Effector memory CD4-positive, alpha-beta T cell (primary cell): ENCODE measurements at places on chromosomes 4 and X.

DNA sequence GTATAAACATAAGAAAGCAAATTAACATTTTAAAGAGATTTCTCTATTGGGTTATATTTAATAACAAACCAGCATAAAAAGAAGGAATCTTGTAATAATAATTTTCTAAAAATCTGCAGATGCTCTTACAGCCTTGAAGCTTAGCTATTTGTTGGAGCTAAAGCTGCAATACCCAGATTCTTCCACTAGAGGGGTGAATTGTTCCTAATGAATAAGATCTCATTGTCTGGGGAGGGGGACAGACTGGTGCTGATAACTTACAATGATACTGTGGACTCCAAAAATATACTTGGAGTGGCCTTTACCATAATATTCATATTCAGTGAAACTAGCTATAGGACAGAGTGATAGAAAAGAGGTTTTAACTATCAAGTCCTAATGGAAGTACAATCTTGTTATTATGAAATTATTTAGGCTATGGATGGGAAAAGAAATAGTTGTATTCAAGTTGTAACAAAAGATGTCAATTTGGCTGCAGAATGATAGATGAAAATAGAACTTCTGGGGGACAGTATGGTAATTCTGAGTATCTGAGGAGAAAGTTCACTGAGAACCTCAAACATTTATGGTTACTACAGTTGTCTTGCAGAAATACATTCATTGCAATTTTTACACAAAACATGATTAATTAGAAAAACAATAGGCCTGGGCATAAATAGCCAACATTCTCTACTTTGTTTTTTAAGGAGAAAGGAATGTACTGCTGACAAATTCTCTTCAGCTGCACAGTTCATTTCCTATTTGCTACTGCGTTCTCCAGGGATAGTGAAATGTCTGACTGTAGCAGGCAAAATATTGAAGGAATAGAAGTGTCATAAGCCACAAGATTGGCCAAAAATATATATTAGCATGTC, 443.3 kb downstream of the GBA3 start:
- H3K36me3 ChIP-seq = no peaks in the 10 kb centered on the region
- no peak overlapping the region for H3K27ac ChIP-seq
- no peak for DNase-seq
- H3K27me3 ChIP-seq = no peaks in the 10 kb centered on the region
- no peak overlapping the region for H3K4me3 ChIP-seq
- no peaks in the 10 kb centered on the region for H3K4me1 ChIP-seq

GRCh38 chr4:78155616-78156105, 98.5 kb downstream of the FRAS1 start:
- H3K36me3 ChIP-seq = no peaks in the 10 kb centered on the region
- no peaks in the 10 kb centered on the region for H3K27me3 ChIP-seq
- H3K4me1 ChIP-seq = no peaks in the 10 kb centered on the region
- H3K4me3 ChIP-seq = no peak overlapping the region
- no peak overlapping the region for H3K27ac ChIP-seq

GRCh38 chr4:6271701-6272465, 2.2 kb downstream of the WFS1 start:
- no peak overlapping the region for H3K4me3 ChIP-seq
- no peak for DNase-seq
- no peaks in the 10 kb centered on the region for H3K36me3 ChIP-seq
- peaks cover 4% of the 10 kb centered on the region for H3K4me1 ChIP-seq
- no peaks in the 10 kb centered on the region for H3K27me3 ChIP-seq
- H3K27ac ChIP-seq = no peak overlapping the region

DNA sequence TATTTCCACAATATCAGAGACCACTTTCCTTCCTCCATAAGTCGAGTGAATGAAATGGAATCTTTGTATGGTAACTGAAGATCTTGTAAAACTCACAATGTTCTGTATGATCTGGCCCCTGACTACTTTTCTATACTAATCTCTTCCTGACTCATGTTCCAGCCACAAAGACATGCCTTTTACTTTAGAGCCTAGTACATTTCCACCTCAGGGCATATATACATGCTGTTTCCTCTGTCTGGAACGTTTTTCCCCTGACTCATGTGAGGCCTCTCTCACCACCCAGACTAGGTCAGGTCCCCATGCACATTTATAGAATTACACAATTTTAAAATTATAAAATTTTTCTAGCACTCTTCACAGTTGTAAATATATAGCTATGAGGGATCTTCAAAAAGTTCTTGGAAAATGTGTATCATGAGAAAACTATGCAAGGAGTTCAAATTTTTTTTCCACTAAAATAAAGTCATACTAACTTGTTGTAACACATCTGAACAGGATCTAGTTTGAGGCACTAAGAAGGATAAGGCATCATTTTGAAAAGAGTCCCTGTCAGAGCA, 208.8 kb downstream of the SH2D1A start:
- no peaks in the 10 kb centered on the region for H3K4me1 ChIP-seq
- no peaks in the 10 kb centered on the region for H3K36me3 ChIP-seq
- no peak overlapping the region for H3K27ac ChIP-seq
- H3K4me3 ChIP-seq = no peak overlapping the region
- no peak for DNase-seq
- no peaks in the 10 kb centered on the region for H3K27me3 ChIP-seq

GRCh38 chr4:185119927-185120630, 23.0 kb upstream of the SLC25A4 start:
- no peak overlapping the region for H3K27ac ChIP-seq
- no peak overlapping the region for H3K4me3 ChIP-seq
- peaks cover 7% of the 10 kb centered on the region for H3K27me3 ChIP-seq
- no peaks in the 10 kb centered on the region for H3K4me1 ChIP-seq
- H3K36me3 ChIP-seq = no peaks in the 10 kb centered on the region

DNA sequence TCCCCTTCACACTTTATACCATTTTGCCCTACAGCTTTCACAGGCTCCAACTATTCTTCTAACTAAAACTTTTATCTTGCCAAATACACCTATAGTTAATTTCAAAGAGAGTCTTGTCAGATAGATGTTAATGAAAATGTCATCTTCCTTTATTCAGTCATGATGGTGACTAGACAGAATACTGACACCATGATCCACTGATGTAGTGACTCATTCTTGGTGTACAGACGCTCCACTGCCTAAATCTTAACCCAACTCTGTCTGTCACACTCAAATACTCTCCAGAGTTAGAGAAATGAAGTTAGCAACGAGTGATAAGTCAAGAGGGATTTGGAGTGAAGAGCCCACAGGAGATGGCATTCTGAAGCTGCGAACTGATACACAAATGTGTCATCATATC, 32.1 kb upstream of the HDAC8 start:
- no peaks in the 10 kb centered on the region for H3K4me1 ChIP-seq
- H3K4me3 ChIP-seq = no peak overlapping the region
- no peaks in the 10 kb centered on the region for H3K27me3 ChIP-seq
- no peak for DNase-seq
- no peak overlapping the region for H3K27ac ChIP-seq
- no peaks in the 10 kb centered on the region for H3K36me3 ChIP-seq

DNA sequence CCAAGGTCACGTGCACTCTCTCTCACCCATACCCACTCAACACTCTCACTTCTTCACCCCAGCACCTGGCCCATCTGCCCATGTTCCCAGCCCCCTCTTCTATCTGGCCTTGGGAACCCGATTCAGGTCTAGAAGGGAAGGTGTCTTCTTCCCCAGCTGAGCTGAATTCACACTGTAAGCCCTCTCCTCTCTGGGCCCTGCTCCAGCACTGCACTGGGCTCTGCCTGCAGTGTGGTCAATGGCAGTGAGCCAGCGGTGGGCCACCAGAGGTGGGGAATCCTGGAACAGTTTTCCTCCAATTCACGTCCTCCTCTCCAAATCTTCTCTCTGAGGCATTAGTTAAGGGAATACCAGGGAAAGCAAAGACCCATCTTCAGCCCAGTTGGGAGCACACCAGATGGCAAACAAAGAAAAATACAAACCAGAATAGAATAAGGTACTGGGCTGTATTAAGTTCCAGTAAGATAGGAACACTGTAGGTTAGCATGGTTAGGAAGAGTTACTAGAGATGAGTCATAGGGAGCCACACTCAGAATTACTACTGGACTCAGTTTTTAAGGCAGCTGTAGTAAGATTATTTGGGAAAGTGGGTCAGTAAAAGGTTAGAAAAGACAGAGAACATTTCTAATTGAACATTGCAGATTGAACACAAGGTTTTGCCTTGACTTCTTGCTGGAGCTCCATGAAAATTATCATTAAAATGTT, 5.0 kb downstream of the AWAT2 start:
- H3K4me1 ChIP-seq = no peaks in the 10 kb centered on the region
- H3K36me3 ChIP-seq = no peaks in the 10 kb centered on the region
- no peaks in the 10 kb centered on the region for H3K27me3 ChIP-seq

DNA sequence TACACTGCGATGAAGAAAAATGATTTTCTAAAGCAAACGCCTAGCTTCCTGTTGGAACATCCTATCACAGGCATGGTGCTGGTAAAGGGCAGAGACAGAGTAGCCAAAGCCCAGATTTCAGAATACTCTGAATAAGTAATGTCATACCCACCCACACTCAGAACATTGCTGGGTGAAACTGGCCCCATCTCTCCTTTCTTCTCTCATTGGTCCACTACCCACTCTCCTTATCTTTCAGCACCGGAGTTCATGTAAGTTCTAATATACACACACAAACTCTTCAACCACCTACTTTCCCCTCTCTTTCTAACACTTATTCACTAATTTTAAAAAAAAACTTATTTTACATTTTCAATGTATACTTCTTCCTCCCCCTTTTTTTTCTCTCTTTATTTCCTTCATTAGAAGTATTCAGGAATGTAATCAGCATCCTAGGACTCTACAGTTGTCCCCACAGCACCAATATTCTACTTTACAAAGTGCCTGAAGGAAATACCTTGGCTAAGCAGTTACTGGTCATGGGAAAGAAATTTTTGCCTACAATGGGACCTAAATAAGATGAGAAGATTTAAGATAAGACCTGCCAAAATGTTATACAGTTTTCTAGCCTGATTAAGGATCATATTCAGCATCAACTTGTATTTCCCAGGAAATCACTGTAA, 63.0 kb downstream of the SEC24D start:
- DNase-seq = no peak
- H3K4me3 ChIP-seq = no peak overlapping the region
- no peaks in the 10 kb centered on the region for H3K36me3 ChIP-seq
- no peak overlapping the region for H3K27ac ChIP-seq
- H3K27me3 ChIP-seq = no peaks in the 10 kb centered on the region

DNA sequence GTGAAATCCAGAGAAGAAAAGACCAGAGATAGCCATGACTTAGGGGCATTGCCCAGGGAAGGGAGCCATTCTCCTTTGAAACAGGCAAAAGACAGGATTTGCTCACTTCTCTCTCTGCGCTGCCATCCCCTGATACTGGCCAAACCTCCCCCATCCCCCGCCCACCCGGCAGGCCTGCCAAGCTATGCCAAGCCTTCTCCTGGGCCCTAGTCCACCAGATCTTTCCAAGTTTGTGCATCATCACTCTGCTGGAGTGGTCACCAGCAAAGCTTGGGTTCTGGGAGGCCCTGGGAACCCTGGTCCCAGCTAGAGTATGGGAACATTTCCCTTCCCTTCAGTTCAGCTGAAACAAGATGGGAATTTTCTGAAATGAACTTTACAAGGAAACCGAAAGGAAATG, 18.4 kb downstream of the EFNB1 start:
- no peak for DNase-seq
- H3K4me3 ChIP-seq = no peak overlapping the region

DNA sequence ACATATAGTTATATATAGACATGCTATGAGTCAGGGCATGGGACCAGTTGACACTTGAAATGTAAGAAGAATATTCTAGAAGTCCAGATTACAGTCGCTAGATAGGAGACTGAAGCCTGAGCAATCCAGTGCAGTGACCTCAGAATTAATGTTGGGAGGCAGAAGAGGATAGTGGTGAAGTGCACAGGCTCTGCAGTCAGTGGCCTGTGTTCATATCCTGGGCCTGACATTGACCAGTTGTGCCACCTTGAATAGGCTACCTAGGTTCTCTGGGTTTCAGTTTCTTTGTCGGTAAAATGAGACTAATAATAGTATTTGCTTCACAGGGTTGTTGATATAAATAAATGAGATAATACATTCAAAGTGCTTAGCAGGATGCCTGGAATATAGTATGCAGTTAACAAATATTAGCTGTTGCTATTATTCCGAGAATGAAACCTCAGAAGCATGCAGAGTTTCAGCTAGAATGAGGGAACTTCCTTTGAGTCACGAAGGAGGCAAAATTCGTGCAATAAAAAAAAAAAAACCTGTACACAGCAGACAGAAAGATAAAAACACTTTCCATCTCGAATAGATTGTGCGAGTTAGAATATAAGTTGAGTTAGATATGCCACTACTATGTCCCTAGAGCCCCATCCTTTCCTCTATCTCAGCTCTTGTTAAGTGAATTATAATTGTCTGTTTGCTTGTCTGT, 4.0 kb upstream of the SH2D1A start:
- no peak for DNase-seq
- H3K4me3 ChIP-seq = peak overlapping the region; percentile 32
- H3K27ac ChIP-seq = peak overlapping the region; percentile 57
- H3K4me1 ChIP-seq = peaks cover 6% of the 10 kb centered on the region
- no peaks in the 10 kb centered on the region for H3K36me3 ChIP-seq

DNA sequence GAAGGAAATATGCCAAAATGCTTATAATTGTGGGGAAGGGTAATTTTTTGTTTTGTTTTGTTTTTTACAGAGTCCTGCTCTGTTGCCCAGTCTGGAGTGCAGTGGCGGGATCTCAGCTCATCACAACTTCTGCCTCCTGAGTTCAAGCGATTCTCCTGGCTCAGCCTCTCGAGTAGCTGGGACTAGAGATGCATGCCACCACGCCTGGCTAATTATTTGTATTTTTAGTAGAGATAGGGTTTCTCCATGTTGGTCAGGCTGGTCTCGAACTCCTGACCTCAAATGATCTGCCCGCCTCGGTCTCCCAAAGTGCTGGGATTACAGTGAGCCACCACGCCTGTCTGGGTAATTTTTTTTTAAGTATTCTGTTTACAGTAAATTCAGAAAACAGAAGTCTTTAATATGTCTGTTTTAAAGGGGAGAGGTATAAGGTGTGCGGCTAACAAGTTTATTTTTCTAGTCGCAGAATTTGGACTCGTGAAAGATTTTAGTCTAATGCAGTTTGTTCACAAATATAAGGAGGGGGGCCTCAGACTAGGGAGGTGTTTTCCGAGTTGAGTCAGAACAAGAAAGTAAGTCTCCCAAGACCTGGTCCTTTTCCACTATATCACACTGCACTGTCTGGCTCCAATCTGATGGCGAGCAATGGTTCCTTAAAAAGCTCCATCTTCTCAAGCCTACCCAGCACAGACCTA, 1.5 kb downstream of the ACSL1 start:
- H3K4me1 ChIP-seq = peaks cover 14% of the 10 kb centered on the region
- no peaks in the 10 kb centered on the region for H3K27me3 ChIP-seq
- H3K36me3 ChIP-seq = no peaks in the 10 kb centered on the region
- H3K4me3 ChIP-seq = peak overlapping the region; percentile 56
- peak; percentile 16 for DNase-seq

DNA sequence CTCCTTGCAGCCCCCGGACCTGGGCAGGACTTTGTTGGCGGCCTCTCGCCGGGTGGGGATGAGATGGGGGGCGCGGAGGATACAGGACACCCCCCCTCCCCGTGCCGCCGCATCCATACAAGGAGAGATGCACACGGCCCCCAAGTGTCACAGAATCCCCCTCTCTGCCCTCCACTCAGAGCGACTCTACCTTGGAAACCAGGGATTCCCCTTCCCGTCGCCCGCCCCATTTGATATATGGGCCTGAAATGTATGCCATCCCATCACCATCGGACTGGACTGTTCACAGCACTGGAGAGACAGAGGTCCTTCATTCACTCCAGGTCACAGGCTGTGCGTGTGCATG, 426 bp downstream of the PORCN start:
- H3K4me1 ChIP-seq = peaks cover 4% of the 10 kb centered on the region
- DNase-seq = peak; percentile 5
- H3K36me3 ChIP-seq = no peaks in the 10 kb centered on the region
- peak overlapping the region; percentile 59 for H3K4me3 ChIP-seq

GRCh38 chrX:98071331-98071730, 1187.6 kb downstream of the RPA4 start:
- H3K27ac ChIP-seq = no peak overlapping the region
- DNase-seq = no peak
- H3K27me3 ChIP-seq = no peaks in the 10 kb centered on the region
